ENCODE measurements at places on chromosomes 1 and 21.

- no peak for DNase-seq
These were observed 37.2 kb upstream of the IPO9 start for GRCh38 chr1:201791779-201792173.

GRCh38 chr1:70764747-70765146 is 282.9 kb downstream of the PTGER3 start:
- no peak for DNase-seq

DNA sequence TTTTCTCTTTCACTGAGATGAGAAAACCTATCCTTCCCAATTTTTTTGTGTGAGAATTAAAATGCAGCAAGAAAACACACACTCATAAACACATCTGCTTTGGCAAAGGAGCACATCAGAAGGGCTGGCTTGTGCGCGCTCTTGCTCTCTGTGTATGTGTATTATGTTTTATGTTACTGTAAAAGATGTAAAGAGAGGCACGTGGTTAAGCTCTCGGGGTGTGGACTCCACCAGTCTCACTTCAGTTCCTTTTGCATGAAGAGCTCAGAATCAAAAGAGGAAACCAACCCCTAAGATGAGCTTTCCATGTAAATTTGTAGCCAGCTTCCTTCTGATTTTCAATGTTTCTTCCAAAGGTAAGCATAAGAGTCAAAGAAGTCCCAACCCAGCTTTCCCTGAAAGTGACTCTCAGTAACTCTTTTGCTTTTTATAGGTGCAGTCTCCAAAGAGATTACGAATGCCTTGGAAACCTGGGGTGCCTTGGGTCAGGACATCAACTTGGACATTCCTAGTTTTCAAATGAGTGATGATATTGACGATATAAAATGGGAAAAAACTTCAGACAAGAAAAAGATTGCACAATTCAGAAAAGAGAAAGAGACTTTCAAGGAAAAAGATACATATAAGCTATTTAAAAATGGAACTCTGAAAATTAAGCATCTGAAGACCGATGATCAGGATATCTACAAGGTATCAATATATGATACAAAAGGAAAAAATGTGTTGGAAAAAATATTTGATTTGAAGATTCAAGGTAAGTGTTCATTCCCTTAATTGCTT is at the start of gene CD2:
Gene CD2 (plus strand): TSS at position 233 of the 780 bp plus-strand sequence. CDS start 63 bp downstream, at position 296.
- no peak for DNase-seq

DNA sequence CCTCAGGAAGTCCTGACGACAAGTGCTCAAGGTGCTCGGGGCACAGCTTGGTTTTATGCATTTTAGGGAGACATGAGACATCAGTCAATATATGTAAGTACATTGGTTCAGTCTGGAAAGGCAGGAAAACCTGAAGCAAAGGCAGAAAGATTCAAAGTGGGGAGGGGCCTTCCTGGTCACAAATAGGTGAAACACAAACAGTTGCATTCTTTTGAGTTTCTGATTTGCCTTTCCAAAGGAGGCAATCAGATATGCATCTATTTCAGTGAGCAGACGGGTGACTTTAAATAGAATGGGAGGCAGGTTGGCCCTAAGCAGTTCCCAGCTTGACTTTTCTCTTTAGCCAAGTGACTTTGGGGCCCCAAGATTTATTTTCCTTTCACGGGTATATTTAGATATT is 8.9 kb upstream of the RNF187 start:
- DNase-seq = no peak

DNA sequence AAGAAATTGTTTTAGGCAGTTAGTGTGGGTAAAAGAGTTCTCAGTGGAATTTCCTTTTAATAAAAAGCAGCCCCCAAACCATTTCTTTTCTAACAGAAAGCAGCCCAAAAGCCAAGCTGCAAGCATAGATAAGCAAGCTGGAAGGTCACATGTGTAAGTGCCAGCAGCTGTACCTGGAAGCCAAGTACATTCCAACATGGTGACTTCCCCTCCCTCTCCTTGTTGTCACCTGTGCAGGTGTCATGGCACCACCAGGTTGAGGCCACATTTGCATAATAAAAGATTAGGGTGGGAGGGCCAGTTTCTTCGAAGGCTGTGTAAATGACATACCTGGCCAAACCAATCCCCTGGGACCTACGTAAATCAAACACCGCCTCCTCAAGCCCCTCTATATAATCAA is 240.3 kb upstream of the RAB4A start:
- no peak for DNase-seq

- DNase-seq = no peak
These were observed 41.7 kb downstream of the GABPA start for GRCh38 chr21:25776440-25776839.

GRCh38 chr1:114756009-114756892 is 1.5 kb downstream of the CSDE1 start:
- no peak for DNase-seq

DNA sequence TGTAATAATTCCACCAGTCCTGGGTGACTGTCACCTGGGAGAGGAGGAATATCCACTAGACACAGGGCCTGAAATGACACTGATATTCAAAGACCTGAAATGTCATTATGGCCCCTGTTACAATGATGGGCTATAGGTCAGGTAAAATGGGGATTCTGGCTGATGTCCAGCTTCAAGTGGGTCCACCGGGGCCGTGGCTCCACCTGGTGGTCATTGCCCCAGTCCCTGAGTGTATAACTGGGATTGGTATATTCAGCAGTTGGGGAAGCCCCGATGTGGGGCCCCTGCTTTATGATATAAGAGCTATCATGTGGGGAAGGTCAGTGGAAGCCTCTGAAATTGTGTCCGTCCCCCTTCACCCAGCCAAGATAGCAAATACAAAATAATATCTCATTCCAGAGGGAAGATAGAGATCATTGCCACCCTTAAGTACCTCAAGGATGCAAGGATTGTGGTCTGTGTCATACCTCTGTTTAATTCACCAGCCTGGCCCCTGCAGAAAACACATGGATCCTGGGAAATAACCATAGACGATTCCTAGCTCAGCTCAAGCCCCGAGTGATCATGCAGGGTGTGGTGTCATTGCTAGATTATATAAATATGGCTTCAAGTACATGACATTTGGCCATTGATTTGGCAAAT is 19.4 kb downstream of the PLEKHO1 start:
- no peak for DNase-seq

DNA sequence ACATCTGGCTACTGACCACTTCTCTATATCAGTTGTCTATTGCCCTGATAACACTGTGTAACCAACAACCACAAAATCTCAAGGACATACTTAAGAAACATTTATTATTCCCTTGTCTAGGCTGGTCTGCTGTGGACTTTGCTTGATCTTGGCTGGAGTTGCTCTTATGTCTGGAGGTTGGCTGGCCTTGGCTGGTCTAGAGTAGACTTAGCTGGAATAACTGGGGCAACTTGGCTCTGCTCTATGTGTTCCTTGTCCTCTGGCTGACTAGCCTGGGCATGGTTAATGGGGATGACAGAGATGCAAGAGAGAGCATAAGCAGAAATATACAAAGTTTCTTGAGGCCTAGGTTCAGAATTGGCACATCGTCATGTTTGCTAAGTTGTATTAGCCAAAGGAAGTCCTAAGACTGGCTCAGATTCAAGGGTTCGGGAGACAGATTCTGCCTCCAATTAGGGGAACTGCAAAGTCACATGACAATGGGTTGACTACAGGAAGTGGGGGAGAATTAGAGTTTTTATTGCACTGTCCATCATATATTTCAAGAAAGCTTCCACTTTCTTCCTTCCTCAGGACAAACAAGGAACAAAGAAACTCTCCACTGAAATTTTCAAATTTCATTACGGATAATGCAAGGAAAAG is 61.4 kb upstream of the HMCN1 start:
- no peak for DNase-seq

- DNase-seq = no peak
These were observed 14.2 kb upstream of the PHC2 start for GRCh38 chr1:33445108-33445507.

DNA sequence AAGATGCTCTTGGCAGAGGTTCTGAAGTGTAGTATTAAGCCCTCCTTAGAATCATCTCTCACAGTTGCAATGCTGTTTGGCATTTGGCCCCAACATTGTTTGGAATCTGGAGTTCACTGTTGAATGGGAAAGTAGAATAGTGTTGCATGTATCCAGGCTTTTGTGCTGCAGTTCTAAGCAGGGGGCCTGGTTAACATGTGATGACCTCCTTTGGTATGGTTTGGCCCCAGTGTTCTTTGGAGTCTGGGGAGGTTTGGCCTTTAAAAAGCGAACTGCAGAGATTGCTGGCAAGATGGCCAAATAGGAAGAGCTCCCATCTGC is 61.8 kb upstream of the PLD5 start:
- DNase-seq = no peak

DNA sequence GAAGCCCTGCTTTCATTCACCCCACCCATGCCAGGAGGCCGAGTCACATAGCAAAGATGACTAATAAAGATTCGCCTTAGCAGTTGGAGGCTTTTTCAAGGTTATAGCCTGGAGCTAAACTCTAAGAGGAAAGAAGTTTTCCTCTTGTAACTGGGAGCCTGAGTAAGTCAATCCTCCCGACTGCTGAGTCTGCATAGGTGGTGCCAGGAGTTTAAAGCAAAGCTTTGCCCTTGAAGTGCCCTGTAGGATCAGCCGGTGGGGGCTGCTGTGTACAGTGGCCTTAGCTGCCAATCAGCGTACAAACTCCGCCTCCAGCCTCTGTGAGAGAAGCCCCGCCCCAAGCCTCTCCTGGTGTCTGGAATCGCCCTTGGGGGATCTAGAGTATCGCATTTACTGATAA is 147.5 kb upstream of the SPATA6 start:
- no peak for DNase-seq

- DNase-seq = no peak
These were observed 2.7 kb downstream of the MOB3C start for GRCh38 chr1:46613661-46614603.

DNA sequence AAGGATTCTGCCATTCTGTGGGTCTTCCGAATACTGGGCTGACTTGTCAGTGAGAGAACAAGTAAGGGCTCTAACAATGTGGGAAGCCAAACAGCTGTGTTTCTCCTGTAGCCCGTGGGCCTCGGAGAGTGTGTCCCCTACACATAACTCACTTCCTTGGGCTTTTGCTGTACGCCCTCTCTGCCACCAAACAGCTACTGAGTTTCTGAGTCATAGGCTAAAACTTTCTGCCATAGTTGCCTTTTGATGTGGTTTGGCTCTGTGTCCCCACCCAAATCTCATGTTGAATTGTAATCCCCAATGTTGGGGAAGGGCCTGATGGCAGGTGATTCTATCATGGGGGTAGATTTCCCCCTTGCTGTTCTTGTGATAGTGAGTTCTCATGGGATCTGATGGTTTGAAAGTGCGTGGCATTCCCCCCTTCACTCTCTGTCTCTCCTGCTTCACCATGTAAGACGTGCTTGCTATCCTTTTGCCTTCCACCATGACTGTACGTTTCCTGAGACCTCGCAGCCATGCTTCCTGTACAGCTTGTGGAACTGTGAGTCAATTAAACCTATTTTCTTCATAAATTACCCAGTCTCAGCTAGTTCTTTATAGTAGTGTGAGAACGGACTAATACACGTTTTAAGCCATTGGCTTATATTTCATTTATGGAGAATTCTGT is 194.8 kb upstream of the HMCN1 start:
- DNase-seq = no peak

GRCh38 chr1:200909757-200910239 is 15.1 kb downstream of the INAVA start:
- no peak for DNase-seq

DNA sequence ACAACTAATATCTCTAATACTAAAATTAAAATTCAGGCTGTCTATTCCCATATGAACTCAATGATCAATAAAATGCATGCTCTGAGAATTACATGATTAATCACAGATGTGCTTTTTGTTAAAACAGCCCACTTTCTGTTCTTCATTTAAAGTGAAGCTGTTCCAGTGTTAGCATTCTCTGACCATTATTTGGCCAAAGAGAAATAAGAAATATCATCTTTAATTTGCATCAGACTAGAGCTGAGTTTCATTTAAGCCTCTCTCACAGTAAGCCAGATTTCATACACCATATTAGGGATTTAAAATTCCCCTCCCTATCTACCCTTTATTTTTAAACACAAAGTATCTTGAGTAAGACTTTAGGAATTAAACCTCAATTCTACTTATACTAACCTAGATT is 261.6 kb downstream of the TPR start:
- DNase-seq = no peak

DNA sequence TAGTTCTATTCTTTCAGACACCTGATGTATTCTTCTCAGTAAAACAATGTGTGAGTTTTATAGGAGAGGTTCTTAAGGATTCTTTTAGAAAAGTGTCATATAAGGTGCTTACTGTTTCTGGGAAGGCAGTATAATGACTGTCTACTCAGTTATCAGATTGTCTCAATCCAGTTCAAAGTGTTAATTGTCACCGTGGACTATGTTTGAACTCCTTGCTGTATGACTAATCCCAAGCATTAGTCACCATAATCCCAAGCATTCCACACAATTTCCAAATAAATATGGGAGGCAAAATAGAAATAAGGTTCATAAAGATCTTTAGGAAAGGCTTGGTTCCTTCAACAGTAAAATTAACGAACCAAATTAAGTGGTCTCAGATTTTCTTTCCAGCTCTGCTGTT is 342.1 kb upstream of the NR5A2 start:
- no peak for DNase-seq

DNA sequence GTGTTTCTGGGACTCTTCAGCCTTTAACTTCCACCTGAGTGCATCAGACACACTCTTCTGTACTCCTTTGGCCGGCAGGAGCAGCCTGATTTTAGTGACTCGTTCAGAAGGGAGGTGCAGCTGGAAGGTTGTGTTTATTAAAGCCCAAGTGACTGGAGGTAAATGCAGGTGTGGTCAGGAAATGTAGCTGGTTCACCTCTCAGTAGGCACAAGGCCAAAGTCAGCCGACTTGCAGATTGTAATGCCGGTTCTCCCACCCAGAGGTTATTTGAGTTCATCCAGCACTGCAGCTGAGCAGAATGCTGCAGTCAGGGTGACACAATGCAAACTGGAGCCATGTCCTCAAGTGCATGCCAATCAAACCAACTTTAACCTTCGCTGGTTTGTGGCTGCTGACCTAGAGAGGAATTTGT is 91.5 kb downstream of the SPATA46 start:
- no peak for DNase-seq

DNA sequence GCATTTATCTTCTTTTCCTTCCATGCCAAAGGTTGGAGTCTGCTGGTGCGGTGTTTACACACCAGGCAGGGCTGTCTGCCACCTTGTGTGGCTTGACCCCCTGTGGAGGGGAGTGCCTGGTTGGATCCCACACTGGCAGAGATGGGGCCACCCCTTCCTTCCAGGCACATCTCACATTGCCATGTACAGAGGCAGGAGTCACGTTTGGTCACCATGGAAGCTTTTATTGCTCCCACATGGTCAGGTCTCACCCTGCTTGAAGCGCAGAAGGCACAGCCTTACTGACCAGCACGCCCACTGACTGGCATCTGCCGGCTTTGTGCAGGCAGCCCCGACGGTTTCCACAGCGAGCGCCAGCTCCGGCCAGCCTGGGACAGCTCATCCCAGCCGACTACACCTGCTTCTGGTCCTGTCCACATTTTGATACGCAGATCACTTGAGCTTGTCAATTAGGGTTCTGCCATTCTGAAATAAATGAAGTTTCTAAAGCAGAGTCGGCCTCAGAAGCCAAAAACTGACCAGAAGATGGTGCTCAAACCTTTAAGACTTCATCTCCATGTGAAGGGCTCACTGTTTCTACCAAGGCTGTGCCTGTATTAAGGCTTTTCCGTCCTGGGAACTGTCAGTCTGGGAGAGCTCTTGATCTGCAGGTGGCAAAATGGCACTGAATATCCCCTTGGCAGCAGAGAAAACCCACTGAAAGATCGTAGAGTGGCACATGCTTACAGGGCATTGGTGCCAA is 35.6 kb upstream of the EPHA8 start:
- DNase-seq = no peak

All from caudate nucleus (tissue), 63 donors.